HEK293T (cell line): ENCODE measurements at places on chromosomes 5 and 9.
A peak's percentile ranks its signal among the peaks of the same experiment; 100 is the strongest.

- peak; percentile 77 for DNase-seq
Observed at GRCh38 chr9:113541019-113541900, 77.7 kb downstream of the RGS3 start.

- DNase-seq = no peak
Observed at GRCh38 chr5:170760113-170760512, 23.4 kb upstream of the GABRP start.

DNA sequence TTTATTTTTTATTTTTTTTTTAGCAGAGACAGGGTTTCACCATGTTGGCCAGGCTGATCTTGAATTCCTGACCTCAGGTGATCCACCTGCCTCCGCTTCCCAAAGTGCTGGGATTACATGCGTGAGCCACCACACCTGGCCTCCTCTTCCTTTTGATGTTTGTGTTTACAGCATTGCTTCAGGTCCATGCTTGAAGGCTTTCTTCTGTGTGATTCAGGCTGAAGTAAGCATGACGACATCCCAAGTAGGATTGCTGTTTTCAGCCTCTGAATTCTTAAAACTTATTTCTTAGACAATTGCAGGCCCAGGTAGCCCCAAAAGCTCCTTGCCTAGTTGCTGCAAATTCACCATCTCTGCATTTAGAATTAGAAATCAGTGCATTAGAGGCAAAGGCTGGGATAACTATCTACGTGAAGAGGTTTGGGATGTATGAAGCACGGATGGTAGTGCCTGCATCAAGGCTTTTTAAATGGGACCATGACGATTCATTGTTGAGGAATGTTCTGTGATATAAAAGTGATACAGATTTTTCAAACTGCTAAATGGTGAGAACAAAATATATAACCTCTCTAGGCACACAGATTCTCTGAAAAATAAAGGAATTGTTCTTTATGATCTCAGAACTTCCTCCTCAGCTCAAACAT is 3.0 kb upstream of the ETF1 start:
- no peak for DNase-seq

DNA sequence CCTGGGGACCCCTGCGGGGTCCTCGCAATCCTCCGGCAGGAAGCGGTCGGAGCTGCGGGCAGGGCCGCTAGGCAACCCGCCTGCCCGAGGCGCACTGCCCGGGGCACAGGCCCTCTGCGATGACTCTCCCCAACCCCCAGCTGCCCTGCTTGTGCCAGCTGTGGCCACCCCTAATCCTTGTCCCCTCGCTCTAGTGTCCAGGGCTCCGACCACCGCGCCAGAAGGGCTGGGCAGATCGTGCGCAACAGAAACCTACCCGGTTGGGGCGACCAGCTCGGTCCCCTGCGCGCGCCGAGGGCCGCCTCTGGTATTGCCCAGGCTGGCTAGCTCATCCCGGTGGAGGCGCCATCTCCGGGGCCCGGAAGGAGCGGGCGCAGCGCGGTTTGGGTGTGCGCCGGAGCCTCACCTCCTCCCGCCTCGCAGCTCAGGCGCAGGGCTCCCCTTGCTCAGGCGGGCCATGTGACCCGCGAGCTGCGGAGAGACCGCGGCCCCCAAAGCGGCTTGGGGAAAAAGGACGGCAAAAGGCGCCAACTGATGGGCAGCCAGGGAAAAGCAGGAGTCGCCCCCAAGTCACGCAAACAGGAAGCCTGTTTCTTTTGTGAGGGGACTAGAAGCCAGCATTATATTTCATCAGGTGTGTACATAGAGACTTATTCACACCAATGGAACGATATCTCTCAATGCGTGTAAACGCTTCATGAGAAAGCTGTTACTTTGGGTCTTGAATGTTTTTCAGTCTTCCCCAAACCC is 46.8 kb upstream of the RNF20 start:
- DNase-seq = peak; percentile 54

- no peak for DNase-seq
Observed at GRCh38 chr9:5835808-5836207, 2.9 kb upstream of the ERMP1 start.

DNA sequence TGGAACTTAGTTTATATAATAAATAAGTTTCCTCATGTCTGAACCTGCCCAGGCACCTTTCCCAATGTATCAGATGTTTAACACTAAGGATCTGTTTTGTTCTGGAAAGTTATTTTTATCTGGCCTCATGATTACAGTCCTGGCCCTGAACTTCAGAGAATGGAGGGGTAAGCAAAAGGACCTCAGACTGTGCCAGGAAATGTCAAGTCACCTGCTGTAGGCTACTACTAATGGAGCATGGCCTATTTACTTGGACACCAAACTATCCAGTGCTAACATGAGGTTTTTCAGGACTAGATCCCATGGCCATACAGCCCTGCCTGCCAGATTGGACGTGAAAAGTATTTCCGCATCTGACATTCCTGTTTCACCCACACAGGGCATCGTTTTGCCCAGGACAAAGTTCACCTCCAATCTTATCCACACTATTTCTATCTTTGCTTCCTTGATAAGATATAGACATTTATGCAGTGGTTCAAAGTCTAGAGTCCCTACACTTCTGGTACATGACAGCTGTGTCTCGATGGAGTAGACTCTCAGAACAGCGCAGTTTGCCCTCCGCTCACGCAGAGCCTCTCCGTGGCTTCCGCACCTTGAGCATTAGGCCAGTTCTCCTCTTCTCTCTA is at the start of gene BTNL8:
BTNL8 (plus strand) TSS at position 539 of the 626 bp plus-strand sequence. CDS start 152 bp downstream, outside the sequence.
- DNase-seq = no peak

- DNase-seq = no peak
Observed at GRCh38 chr5:1494780-1495524, 28.8 kb downstream of the LPCAT1 start.

DNA sequence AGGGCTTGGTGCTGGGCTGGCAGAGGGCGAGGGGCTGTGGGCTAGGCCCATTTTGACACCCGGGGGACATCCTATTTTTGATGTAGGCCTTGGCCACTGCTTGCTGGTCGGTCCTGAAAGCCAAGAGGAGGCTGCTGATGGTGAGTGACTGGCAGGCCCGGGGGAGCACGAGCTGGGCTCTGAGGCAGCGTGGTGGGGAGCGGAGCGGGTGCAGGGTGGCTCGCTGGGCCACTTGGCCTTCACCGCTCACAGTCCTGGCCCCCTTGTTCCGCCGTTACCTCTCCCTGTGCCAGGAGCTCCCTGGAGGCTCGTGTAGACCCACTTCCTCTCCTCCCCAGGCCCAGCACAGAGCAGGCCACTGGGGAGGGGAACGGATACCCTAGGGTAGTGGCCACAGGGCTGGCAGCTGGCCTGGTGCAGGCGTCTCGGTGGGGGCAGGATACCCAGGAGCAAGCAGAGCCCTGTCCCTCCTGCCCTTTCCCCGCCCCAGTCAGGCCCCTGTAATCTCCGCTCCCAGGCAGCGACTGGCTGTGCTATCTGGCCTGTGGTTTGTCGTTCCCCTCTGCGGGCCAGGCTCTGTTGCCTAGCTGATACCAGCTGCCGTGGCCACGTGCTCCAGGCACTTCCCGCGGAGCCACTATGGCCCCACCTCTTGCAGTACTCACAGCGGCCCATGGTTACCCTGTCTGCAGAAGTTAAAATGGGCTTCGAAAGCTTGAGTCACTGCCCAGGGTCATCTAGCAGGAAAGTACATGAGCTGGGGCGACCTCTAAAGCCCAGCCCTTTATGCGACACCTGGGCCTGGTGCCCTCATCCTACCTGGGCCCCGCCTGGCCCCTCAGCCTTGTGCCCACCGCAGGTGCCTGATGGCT is 11.7 kb upstream of the DOLPP1 start:
- DNase-seq = no peak

GRCh38 chr5:4192111-4192510 is 596.5 kb downstream of the IRX1 start:
- no peak for DNase-seq

DNA sequence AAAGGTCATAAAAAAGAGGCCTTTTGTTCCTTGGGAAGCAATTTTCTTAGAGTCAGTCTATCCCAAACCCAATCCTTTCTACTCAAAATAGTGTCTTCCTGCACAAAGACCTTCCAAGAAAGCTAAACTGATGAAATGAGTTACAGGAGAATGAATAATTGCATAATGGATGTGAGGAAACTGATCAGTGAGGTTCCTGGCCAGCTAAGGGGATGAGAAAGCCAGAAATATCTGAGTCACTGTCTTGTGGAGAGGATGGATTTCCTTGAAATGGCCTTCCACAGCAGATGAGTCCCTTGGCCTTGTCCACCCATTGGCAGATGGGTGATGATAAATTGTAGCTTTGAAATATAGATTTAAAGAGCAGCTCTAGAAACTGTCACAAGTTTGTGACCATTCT is 756.1 kb downstream of the DNAH5 start:
- no peak for DNase-seq

DNA sequence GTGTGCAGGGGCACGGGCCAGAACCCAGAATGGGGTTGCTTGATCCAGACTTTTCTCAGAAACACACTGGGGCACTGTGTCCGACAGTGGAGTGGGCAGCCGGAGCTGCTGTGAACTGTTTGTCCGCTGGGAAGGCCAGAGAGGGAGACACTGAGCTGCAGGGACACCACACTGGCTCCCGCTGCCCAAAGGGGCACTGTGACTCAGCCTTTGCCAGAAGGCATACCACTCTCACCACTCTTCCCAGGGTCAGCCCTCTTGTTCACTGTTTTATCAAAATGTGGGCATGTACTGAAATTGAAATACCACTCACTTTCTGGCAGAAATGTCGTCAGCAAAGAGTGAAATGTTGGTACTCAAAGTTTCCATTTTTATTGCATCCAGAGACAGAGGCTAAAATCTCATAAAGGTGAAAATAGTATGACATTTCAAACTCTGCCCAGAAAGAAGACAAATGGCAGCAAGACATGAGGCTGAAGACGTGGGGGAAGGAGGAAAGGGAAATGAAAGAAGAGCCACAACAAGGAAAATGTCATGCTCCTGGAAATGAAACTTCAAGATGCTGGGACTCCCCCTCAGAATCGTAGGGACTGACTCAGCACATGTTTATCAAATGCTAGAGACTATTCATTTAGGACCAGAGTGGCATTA is 4.5 kb upstream of the IL7R start:
- no peak for DNase-seq

GRCh38 chr5:6761333-6761732 is 48.1 kb downstream of the TENT4A start:
- DNase-seq = no peak

- DNase-seq = no peak
Observed at GRCh38 chr5:142796492-142797109, 26.4 kb downstream of the ARHGAP26 start.

- DNase-seq = no peak
Observed at GRCh38 chr9:5628183-5628529, 751 bp upstream of the RIC1 start.

DNA sequence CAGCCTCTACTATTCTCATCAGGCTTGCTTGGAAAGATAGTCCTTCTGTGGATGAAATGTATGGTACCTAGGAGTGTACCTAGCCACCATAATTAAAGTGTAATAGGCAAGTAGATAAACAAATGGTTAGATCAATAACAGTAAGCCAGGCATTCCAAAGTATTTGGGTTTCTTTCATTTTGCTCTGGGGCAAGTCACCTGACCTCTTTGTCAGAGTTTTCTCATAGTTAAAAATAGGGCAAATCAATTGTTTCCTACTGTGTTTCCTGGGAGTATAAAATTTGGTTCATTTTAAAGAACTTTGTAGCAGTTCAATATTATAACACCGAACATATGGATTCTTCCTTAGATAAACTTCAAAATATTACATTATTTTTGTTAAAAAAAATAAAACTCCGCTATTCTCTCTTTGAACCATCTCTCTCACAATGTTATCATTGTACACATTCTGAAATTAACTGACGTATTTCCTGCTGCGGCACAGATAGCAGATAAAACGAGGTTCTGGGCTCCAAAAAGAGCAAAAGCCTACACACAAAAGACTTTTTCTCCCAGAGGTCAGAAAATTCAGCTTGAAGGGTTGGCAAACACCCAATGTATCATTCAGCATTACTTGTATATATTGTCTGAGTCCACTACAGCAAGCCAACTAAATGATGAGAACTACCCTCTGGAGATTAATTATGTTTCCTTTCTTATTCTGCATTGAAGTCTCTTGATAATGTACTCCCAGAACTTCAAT is 267.9 kb downstream of the COX7C start:
- DNase-seq = no peak

DNA sequence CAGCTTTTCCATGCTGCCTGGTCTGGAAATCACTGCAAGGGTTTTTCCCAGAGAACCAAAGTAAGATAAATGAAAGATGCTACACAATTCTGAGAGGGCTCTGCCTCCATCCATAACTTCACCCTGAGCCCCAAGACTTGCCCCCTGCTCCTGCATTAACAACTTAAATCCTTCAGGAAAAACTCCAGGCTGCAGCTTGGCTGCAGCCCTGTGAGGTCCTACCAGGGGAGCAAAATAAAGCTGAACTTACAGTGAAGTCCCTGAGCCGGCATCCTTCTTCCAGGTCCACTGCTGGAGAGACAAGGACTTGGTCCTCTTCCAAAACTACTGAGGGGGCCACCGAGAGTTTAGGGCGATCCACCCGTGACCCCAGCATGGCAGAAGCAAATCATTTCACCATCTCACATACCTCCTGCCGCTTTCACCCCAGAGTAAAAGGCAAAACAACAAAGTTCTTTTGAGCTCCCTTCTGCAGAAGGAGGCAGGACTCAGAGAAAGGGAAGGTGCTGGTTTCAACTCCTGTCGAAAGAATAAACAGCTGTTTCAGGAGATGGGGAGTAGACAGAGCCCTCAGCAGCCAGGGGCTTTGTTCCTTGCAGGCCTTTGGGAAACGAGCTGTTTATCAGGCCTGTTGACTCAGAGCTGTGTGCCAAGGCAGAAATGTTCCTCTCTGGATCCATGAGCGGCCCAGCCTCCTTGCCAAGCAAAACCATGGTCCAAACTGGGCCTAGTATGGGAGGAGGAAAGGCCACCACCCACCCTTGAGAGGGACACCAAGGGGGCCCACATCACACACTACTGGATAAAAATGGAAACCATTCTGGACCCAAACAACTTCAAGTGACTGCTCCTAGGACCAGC is 20.6 kb downstream of the GGTA1 start:
- DNase-seq = no peak

DNA sequence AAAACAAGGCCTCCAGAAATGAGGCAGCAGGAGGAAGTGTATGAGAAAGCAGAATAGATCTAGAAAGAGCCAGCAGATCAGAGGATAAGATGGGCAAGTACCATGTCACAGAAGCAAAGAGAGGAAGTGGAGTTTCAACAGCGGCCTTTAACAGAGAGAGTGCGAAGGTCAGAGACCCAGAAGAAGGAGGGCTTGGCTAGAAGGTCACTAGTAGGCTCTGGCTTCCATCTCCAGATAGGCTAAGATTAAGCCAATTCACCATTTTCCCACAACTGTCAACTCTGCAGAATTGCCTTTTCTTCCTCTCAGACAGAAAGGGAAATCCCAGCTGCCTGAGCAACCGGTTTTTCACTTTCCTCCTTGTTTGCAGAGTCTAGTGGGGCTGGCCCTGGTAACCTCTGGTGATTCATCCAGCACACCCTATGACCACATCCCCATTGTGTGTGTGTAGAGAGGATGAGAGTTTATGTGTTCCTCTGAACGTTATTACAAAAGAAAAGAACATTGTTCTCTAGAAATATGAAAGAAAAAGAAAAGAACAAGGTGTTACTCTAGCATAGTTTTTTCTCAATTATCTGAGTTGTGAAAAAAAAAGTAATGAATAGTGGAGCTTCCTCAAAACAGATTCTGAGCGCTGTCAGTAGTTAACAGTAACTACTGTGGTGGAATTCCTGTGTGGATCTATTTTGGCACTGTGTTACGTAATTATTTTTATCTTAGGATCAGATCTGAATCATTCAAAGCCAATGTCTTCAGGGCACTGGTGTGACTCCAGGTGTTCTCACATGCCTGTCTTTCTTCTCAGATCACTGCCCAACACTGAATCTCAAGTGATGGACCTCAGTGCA is 220.4 kb downstream of the ARRDC3 start:
- no peak for DNase-seq

- no peak for DNase-seq
Observed at GRCh38 chr5:174832811-174833210, 108.4 kb downstream of the MSX2 start.

GRCh38 chr5:139451878-139452660 is 10.5 kb downstream of the ECSCR start:
- DNase-seq = no peak
